ENCODE measurements at places on chromosomes 1 and 21. TPM values are rescaled to one million over a fixed set of nuclear protein-coding genes. Genes with fewer than 3 reads are reported as not detected.

DNA sequence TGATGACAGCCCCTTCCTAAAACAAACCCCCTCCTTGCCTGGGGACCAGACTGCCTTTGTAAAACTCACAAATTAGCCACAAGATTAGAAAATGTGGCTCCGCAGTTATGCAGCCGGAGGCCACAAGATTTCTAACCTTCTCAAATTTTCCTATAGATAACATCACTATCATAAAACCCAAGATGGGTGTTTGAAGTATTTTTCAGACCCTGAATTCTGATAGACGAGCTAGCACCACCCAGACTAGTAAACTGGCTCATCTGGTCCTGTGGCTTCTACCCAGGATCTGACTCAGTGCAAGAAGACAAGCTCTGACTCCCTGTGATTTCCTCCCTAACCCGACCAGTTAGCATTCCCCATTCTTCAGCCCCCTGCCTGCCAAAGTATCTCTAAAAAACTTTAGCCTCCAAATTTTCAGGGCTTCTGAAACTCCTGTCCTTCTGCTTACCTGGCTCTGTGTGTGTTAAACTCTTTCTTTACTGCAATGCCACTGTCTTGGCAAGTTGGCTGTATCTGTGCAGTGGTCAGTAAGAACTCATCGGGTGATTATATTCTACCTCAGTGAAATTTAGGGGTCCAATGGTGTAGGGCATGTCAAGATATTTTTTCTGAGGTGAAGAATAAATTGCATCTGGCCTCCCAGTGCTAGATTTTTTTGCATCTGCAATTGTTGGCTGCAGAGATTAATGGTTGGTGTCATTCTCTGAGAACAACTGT is 102.1 kb downstream of the S1PR1 start:
- DNase-seq: no peak

The PLPPR4 gene
- total RNA-seq: 0.66 TPM

The NECTIN4 gene
- 0.08 TPM for total RNA-seq

The KRTAP10-10 gene
- total RNA-seq: not detected

The KRTCAP2 gene
- total RNA-seq: 351 TPM

- peak; percentile 52 for DNase-seq
Measured at GRCh38 chr1:181424786-181425403, 58.4 kb upstream of the CACNA1E start.

DNA sequence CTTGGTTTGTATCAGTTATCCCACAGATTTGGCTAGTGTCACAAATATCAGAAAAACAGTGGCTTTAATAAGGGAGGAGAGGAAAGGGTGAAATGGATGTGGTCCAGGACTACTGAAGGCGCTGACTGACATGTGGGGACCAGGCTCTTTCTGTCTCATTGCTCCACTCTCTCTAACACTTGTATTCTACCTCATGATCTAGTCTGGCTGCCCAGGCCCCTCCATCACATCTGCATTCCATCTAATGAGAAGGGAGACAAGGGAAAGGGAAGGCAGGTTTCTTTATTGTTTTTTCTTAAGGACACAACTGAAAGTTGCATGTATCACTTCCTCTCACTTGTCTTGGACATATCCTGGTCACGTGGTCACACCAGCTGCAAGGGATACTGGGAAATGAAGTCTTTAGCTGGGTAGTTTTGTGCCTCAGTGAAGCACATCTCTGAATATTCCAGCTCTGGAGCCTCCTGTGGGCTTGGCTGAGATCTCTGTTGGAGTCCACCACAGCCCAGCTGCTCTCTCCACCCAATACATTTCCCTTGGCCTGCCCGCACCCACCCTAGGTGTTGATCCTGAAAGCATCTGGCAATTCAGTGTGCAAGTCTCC is 42.0 kb upstream of the PADI2 start:
- no peak for DNase-seq

The TNFRSF4 gene
- not detected for total RNA-seq

The ZBTB21 gene
- 16.3 TPM for total RNA-seq

DNA sequence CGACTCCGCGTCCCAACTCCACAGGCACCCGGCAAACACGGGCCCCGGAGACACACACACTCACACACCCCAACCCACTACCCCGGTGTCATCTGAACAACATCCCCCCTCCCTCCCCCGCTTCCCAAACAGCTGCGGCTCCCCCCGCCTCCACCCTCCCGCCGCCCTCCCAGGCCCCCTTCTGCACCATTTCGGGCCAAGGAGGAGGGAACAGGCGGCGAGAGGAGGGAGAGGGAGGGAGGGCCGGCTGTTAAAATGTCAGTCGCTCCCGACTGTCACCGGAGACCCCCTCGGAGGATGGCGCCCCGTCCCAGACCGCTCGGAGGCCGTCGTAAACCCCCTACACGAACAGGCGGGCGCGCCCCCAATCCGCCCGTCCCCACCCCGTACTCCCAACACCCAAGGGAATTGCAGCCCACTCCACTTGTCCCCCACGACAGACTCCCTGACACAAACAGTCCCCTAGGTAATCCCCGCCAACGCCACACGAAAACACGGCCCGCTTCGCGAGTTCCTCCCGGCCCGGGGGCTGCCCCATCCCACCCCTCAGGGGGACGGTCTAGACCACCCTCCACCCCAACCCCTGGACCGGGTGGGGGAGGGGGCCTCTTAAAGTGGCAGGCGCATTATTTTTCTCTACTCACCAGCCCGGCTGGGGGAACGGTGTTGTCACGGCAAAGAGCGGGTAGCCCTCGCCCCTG is 583 bp downstream of the MEF2D start:
- DNase-seq: no peak

Measured in HFFc6 (cell line).